NCI-H526 (cell line): ENCODE measurements at places on chromosomes 7 and 10.

- DNase-seq, result no peak
These were observed 6.2 kb upstream of the PIK3CG start for GRCh38 chr7:106858618-106859532.

GRCh38 chr10:75014516-75015230 lies 96.8 kb upstream of the SAMD8 start:
- no peak for DNase-seq

- DNase-seq, result no peak
These were observed 55.1 kb downstream of the VOPP1 start for GRCh38 chr7:55517191-55517633.

GRCh38 chr10:103154521-103155299 lies 38.4 kb downstream of the NT5C2 start:
- peak; percentile 19 for DNase-seq

DNA sequence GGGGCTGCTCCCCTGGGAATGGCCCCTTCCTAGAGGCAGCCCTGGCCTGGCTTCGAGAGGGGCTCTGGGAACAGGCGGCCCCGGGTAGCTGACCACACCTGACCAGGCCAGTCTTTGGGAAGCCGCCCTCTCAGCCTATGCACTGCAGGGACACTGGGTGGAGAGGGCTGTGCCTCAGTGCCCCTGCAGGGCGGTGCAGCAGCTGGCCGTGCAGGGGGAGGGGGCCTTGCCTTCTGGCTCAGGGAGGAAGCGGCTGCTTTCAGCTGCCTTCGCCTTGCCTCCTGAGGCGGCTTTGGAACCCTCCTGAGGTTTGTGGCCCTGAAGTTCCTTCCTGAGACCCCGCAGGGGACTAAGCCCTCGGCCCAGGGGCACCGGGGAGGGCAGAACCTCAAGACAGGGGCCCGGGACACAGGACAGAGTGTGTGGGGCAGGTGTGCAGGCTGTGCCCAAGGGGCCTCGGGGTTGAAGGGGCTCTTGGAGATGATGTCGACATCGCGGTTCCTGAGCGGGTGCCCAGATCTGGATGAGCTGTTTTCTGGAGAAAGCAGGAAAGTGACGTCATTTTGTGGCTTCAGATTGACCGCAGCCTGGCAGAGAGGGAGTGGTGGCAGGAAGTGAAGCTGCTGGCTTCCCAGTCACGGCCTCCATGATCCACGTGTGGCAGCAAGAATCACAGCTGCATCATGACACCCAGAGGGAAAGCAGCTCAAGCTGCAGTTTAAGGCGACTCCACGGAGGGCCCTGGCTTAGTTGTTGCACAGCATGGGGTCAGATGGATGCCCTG lies 17.7 kb downstream of the ADAM8 start:
- DNase-seq, result no peak

DNA sequence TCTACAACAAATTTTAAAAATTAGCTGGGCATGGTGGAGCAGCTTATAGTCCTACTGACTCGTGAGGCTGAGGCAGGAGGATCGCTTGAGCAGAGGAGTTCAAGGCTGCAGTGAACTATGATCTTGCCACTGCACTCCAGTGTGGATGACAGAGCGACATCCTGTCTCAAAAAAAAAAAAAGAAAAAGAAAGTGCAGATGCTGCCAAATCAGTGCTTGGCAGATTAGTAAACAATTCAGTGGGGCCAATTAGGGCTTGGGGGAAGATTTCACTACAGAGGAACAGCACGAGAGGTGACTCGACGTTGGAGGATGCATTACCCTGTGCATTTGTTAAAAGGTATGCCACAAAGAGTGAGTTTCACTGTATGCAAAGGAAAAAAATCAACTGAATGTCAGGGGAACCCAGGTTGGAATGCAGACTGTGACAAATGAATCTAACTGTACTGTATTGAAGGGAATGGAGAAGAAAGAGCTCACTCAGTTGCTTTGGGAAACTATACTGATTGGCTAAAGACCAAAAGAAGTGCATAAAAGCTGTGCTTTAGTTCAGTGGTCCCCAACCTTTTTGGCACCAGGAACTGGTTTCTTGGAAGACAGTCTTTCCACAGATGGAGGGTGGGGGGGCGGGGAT lies 31.6 kb downstream of the GARIN1A start:
- DNase-seq, result no peak

DNA sequence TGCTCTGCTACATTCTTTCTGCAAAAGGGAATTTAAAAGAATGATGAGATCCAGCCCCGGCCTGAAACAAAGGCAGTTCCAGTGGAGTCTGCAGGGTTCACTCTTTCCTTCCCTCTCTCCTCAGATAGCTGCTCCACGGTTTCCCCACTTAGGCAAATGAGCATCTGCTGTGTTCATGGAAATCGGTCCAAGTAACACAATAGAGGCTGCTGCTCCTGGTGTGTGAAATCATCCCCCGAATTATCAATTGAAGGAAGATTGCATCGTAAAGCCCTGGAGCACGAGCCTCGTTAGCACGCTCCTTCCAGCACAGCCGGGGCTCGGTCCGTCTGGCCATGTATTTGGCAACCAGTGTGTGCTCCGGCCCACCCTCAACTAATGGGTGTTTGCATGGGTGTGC lies 108.3 kb upstream of the DPP6 start:
- DNase-seq, result peak; percentile 9

- DNase-seq, result no peak
These were observed 26.7 kb downstream of the MICALL2 start for GRCh38 chr7:1432411-1433082.
